ENCODE measurements at places on chromosomes 7 and 10.

DNA sequence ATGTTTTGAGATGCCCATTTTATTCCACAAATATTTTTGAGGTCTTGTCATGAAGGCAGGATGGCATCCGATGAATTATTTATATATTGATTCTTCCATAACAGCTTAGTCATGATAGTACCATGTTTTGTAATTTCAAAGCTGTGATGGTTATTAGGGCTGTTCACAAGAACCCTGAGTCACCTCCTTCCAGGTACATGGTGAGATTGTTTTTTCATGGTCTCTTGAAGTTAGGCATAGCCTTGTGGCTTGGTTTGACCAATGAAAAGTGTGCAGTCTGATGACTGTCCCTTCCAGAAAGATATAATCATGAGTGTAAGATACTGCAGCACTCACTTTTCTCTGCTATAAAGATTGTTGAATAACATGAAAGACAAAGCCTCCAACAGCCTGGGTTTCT, 274.8 kb downstream of the FGFR2 start:
- no peak for DNase-seq

GRCh38 chr10:3635697-3636096, 149.3 kb downstream of the KLF6 start:
- no peak for DNase-seq

- DNase-seq, result peak; percentile 35
Measured at GRCh38 chr10:34193931-34194626, 621.0 kb downstream of the PARD3 start.

DNA sequence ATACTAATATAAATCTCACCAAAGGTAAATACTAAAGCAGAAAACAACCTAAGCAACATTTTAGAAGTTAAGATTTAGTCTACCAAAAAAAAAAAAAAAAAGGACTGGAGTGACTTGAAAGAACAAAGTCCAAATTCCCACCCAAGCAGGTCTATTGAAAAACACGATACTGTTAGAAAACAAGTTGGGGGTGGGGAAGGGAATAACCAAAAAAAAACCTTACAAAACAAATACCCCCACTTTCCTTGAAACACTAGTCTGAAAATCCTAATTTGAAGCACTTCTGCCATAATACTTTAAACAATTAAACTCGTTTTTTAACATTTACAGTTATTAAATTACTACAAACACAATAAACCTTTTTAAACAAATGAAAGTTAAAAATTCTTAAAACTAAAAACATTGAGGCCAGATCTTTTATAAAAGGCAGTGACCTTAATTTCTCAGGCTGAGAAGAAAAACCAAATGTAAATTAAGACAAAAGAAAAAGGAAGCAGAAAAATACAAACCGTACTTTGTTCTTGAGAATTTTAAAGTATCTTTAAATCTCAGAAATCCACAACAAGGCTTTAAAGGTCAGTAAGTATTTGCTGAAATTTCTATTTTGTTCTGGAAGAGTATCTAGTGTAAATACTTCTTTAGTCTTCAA, 135.1 kb downstream of the NRBF2 start:
- DNase-seq, result no peak

- DNase-seq, result no peak
Measured at GRCh38 chr7:101303102-101303701, 18.4 kb downstream of the IFT22 start.

- DNase-seq, result no peak
Measured at GRCh38 chr7:155732286-155732685, 80.0 kb downstream of the SHH start.

Measured in HFFc6 (cell line).